Stimulated activated CD8-positive, alpha-beta memory T cell treated with anti-CD3 and anti-CD28 coated beads, Interleukin-4, amount 100 ng/mL, for 1 hour (primary cell): ENCODE measurements at places on chromosomes 12 and 14.

GRCh38 chr12:131773582-131774221 lies 54.5 kb upstream of the MMP17 start:
- no peak for DNase-seq

GRCh38 chr14:93041830-93042229 lies 73.9 kb downstream of the ITPK1 start:
- DNase-seq = no peak

GRCh38 chr14:36279306-36280190 lies 40.9 kb downstream of the MBIP start:
- no peak for DNase-seq

GRCh38 chr14:74804219-74804825 lies 41.2 kb downstream of the YLPM1 start:
- no peak for DNase-seq

DNA sequence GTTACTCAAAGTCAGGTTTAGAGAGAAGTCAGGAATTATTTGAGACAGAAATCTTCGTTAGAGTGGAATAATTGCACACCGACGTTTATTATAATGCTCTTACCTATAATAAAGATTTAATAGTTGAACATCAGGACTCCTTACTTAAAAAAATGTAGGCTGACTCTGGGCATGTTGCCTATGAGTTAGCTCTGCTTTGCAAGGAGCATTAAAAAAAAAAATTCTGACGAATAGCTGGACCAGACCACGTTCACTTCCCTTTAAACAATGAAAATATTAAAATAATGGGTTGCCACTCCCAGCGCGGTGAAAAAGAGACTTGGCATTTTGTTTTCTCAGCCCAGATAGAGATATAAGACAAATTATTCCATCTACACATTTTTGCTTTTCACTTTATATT lies 574 bp upstream of the FANCM start:
- DNase-seq = no peak

DNA sequence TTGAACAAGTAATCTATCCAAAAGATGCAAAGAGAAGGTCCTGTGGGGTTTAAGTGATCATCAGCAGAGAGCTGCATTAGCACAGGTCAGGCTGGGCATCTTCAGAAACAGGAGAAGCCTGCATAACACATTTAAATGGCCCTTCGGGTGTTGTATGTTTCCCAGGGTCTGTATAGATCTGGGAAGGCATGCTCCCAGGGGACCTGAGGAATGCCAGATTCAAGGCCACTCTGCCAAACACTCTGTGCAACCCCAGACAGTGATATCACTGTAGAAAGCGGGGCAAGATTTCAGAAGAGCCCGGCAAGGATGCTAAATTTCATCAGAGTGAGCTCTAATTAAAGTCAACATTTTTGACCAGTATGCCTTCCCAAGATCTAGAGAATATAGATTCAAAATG lies 92.9 kb downstream of the ARMH4 start:
- no peak for DNase-seq

DNA sequence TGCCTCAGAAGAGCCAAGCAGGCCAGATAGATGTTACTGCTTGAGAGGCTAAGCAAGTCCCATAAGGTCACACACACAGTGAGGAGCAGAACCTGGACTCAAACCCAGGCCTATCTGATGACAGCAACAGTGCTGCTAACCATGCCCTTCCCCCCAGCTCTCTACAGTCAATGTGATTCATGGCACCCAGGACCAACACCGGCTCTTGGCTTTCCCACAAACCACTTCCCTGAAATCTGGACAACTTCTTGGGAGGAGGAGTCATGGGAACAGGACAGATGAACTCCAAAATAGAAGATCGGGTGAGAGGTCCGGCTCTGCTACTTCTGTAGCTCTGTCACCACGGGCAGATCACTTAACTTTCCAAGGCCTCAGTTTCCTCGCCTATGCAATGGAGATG lies 716 bp upstream of the PTGDR start:
- DNase-seq = no peak

DNA sequence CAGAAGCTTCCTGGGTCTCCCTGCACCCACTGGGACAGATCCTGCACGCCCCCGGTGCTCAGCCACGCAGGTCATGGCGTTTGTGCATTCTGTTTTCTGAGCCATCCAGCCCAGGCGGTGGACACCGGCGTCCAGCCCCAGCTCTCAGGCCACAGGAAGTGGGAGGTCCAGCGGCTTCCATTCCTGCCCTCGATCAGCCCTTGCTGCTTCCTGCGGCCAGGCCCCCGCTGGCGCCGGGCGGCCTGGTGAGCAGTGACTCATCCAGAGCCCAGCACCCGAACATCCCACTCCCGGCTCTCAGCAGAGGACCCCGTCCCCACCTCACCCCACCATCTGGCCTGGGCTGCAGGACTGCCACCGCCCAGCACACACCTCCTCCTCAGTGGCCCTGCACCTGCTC lies 18.0 kb upstream of the NUDT14 start:
- no peak for DNase-seq

GRCh38 chr12:44159862-44160261 lies 324.0 kb downstream of the TMEM117 start:
- DNase-seq = no peak

- DNase-seq = no peak
These were observed 56.8 kb upstream of the LRRK2 start for GRCh38 chr12:40168001-40168400.

DNA sequence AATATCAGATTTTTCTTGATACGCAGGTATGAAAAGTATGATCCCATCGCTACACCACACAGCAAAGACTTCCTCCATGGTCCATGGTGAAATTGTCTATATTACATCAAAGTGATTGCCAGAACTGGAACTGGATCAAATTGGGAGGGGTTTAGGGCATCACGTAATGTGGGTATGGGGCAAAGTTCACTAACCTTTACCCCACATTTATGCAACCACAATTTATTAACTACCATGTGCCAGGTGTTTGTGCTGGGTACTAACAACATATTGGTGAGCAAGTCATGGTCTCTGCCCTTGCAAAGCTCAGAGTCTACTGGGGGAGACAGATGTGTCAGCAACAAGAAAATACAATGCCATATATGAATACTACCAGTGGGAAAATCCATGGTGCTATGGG lies 258.9 kb downstream of the SUDS3 start:
- DNase-seq = no peak

DNA sequence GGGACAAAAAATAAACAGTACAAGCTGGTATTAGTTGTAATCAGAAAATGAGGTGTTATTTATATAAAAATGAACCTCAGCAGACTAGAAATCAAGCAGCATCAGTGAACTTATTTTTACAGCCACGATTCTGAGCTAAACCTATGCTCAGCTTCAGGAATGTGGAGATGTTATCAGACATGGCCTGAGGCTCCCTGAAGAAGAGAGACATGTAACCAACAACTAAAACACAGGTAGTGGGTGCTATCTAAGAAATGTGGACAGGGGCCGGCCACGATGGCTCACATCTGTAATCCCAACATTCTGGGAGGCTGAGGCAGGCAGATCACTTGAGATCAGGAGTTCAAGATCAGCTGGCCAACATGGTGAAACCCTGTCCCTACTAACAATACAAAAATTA lies 534.3 kb downstream of the VRK1 start:
- no peak for DNase-seq

GRCh38 chr12:113297621-113298471 lies 37.1 kb downstream of the SLC8B1 start:
- DNase-seq = no peak

DNA sequence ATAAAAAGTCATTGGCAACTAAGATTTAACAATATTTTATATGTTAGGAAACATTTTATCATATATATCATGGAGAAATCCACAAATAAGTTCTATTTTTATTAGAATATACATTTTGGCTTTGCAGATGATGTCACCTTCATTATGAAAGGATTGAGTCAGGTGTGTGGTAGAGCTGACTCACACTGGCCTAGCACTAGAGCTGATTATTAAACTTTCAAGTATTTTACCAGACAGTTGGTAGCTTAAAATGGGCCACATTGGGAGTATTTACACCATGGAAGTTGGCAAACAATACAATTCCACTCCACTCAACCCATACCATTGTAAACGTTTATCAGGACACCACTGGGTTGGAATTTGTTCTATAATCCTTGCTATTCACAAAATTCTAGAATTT lies 1036.6 kb downstream of the TRHDE start:
- DNase-seq = no peak

DNA sequence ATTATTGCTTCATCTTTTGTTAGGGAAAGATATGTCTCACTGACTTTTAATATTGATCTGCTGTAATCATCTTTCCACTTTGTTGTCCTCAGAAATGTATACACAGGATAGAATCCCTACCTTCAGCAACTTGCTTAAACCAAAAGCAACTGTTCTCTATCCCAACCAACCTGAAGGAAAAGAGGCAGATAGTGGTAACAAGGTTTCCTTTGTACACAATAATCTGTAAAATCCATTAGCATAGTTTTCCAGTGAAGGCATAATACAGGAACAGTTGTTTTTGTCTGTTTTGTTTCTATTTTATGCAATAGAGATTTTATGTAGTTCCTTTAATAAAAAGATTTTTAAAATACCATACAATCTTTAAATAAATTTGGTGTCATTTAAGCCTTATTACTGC lies 170.5 kb downstream of the PIK3C2G start:
- DNase-seq = no peak

DNA sequence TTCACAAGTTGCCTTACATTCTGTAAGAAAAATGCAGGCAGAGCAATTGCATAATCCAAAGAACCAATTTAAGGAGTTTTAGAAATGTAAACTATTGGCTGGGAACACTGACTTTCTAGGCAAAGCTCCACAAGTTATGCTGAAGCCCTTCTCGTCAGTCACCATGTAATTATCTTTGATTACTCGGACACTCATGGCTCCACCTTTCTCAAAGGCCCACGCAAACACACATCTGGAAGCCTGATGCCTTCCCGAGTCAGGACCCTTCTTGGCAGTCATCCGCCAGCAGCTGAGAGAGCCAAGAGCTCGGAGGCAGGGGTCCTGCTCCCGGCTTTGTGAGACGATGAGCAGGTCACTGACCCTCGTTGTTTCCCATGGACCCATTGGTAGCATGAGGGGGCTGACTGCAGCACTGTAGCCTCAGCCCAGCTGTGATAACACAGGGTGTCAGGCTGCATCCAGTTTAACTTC lies 202.2 kb downstream of the TMEM132D start:
- DNase-seq = no peak

GRCh38 chr14:68679301-68679700 lies 113.6 kb downstream of the ZFP36L1 start:
- no peak for DNase-seq

- DNase-seq = no peak
These were observed 44.4 kb downstream of the PRMT8 start for GRCh38 chr12:3535431-3535841.

DNA sequence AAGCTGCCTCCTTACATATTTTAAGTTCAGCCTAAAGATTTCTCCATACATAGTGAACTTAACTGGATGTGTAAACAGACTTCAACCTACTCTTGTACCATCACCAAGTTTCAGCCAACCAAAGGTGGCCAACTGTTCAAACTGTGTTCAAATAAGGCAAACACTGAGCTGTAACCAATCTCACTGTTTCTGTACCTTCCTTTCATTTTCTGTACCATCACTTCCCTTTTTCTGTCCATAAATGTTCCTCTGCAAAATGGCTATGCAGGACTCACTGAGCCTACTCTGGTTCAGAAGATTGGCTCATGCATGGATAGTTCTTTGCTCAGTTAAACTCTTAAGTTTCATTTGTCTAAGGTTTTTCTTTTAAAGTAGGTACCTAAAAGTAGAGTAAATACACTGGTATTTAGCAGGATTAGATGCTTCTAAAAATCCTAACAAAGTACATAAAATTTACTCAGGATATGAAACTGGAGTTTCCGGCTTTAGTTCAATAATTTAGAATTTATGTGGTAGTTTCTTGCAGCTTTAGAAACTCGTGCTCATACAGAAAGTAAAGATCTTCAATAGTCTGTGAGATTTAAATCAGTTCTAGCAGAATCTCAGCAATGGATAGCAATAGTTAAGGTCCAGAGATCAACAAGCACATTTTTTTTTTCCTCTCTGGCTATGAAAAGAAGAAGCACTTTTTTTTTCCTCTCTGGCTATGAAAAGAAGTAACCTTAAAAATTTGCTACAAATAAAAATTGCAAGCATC lies 282.0 kb upstream of the PPFIA2 start:
- DNase-seq = no peak

- no peak for DNase-seq
These were observed 127.2 kb upstream of the GZMB start for GRCh38 chr14:24761141-24761540.

DNA sequence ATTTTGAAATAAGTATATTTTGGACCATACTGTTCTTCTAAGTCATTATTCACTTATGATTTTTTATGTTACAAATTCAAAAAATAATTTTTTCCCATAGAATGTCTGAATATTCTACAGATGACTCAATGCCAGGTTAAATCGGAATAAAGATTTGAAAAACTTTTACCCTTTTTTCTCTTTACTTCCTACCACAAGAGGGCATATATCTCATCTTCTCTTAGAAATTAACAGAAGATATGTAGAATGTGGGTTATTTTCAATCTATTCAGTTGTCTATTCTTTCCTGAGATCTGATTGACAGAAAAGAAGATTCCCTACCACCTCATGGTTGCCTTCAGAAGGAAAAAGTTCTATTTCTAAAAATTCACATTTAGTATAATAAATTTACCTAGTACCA lies 53.0 kb upstream of the KITLG start:
- DNase-seq = no peak

- no peak for DNase-seq
These were observed 31.2 kb upstream of the ADGRD1 start for GRCh38 chr12:130922511-130922953.

DNA sequence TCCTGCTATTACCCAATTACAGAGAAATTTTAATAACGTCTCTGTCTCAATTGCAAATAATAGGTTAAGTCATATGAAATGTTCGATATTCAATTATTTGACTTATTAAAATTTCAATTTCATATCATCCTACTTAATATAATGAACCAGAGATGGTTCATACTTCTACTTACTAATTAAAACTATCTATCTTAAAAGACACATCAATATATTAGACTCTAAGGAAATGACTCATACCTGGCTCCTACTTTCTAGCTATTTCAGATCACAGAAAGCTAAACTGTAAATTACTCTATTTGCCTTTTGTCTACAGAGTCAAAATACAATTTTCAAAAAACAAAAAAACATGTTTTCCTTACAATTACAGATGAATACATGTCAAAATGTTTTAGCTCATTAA lies 99.6 kb downstream of the CAPZA3 start:
- DNase-seq = no peak

GRCh38 chr12:62763312-62763711 lies 171.6 kb downstream of the PPM1H start:
- DNase-seq = no peak

DNA sequence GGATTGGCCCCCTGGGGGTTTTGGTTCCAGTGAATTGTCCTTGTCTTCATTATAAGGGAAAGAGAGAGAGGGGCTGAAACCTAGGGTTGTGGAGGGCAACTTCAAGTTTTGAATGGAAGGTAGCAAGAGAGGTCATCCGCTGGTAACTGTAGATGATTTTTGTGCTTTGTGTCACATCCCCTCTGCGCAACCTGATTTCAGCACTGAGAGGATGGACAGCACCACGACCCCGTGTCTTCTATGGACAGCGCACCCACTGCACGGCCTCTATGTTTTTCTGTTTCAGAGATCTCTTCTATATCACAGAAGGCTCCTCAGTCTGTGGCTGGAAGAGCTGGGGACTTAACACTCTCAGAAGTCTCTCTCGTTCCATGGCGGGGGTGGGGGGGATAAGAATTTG lies 127.0 kb upstream of the RPH3A start:
- no peak for DNase-seq

GRCh38 chr12:122411537-122411936 lies 10.9 kb downstream of the CLIP1 start:
- no peak for DNase-seq
